ENCODE measurements at places on chromosomes 12 and 14.

DNA sequence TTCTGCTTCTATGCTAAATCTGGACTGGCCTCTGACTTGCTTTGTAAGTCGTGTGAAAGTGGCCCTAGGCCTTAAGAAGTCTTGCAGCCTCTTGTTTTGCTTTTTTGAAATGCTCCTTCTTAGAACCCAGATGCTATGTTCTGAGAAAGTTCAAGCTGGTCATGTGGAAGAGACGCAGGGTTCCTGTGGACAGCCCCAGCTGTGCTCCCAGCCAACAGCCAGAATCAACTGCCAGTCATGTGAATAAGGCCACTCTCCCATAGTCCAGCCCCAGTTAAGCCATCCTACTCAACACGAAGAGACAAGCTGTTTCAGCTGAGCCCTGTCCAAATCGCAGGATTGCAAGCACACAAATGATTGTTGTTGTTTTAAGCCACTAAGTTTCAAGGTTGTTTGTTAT is 37.3 kb upstream of the TBPL2 start:
- DNase-seq: no peak

DNA sequence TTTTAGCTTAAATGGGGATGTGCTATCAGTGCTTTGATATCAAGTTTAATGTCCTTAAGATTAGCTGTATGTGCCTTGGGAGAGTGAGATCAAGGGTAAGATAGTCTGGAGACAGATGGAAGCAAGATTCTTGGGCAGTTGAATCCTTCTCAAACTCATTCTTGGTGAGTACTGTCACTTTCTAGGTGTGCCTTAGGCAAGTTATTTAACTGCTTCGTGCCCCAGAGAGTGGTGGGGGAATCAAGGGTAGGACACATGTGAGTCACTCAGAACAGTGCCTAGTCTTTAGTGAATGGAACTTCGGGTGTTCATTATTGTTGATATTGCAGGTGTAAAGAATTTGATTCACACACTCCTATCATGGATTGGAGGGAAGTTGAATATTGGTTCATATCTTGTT is 803.7 kb downstream of the DIO2 start:
- no peak for DNase-seq

DNA sequence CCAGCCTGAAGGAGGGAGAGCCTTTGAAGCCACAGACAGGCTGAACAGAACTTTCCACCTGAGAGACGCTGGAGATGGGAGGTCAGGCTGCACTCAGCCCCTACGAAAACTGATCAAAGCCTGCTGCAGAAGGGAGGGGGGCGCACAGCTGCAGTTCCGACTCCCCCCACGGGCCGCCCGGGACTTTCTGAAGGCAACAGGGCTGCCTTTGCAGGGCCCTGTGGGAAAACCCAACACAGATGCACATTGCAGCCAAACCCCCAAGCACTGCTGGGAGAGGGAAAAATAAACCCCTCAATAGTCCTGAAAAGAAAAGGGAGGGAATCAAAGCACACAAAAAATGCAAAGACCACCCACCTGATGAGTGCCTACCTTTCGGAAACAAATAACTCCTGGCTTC is 290.6 kb downstream of the ZFP36L1 start:
- DNase-seq: no peak

- DNase-seq: no peak
These were observed 49.8 kb downstream of the NOC4L start for GRCh38 chr12:132194056-132194455.

- no peak for DNase-seq
These were observed 18.9 kb upstream of the LRTM2 start for GRCh38 chr12:1801303-1801975.

DNA sequence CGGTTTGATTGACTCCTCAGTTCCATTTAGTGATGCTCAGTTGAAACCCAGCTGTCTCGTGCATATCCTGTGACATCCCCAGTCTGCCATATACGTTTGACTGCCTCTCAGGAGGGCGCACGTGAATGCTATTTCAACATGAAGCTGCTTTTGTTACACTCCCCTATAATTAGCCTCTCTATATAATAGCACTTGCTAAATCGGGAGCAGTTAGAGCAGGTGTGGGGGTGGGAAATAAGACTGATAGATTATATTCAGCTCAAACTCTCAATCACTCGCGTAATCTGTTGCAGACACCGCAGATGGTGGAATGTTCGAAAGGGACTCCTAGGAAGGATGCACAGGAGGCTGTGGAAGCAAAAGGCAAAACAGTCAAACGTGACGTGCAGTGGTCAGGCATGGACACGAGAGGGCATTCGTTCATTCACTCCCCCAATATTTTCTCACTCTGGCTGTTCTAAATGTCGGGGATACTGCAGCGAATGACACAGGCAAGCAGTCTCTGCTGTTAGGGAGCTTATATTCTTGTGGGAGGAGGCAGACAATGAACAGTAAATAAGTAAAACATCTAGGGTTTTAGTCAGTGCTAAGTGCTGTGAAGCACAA is 29.8 kb downstream of the KCNA1 start:
- no peak for DNase-seq

GRCh38 chr14:49584058-49584457 is 2.1 kb downstream of the RPS29 start:
- DNase-seq: no peak

- no peak for DNase-seq
These were observed 127.0 kb downstream of the APAF1 start for GRCh38 chr12:98771811-98772752.

- peak; percentile 48 for DNase-seq
These were observed 11.7 kb upstream of the INF2 start for GRCh38 chr14:104677512-104678332.

DNA sequence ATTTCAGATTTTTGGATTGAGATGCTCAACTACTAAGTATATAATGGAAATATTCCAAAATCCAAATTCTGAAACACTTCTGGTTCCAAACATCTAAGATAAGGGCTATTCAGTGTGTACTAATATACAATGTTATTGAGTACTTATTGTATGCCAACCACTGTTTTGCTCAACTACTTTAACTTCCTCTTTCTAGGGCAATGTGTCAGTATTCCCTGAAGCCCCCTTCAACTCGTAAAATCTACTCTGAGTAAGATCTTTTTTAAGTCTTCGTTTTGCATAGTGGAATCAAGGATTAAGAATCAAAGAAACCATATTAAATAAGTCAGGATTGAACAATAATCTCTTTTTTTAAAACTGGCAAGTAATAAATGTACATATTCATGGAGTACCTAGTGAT is 45.5 kb downstream of the SPATA7 start:
- DNase-seq: no peak

Measured in T-helper 1 cell (primary cell).